ENCODE measurements at places on chromosomes 11 and 22. TPM values are rescaled to one million over a fixed set of nuclear protein-coding genes. Genes with fewer than 3 reads are reported as not detected.

Gene OR10A6
- polyA plus RNA-seq, result not detected

Gene C1QTNF6
- 8.8 TPM for polyA plus RNA-seq

Gene OR4D5
- polyA plus RNA-seq, result not detected

Gene NXPE4
- 0.07 TPM for polyA plus RNA-seq

Gene OR51I1
- not detected for polyA plus RNA-seq

Gene AMOTL1
- polyA plus RNA-seq, result 1.6 TPM

Gene MYOD1
- polyA plus RNA-seq, result not detected

Gene XKR3
- 0.09 TPM for polyA plus RNA-seq

Gene TEX12
- polyA plus RNA-seq, result 0.18 TPM

Gene ISX
- polyA plus RNA-seq, result not detected

Gene CDC42EP1
- polyA plus RNA-seq, result 13.7 TPM

Gene DEUP1
- polyA plus RNA-seq, result 0.03 TPM

Gene RIMBP3C
- 0.19 TPM for polyA plus RNA-seq

Gene OR8D1
- not detected for polyA plus RNA-seq

Gene RRAS2
- polyA plus RNA-seq, result 27.9 TPM
